ENCODE measurements at places on chromosomes 2 and 18.
A peak's percentile ranks its signal among the peaks of the same experiment; 100 is the strongest.

DNA sequence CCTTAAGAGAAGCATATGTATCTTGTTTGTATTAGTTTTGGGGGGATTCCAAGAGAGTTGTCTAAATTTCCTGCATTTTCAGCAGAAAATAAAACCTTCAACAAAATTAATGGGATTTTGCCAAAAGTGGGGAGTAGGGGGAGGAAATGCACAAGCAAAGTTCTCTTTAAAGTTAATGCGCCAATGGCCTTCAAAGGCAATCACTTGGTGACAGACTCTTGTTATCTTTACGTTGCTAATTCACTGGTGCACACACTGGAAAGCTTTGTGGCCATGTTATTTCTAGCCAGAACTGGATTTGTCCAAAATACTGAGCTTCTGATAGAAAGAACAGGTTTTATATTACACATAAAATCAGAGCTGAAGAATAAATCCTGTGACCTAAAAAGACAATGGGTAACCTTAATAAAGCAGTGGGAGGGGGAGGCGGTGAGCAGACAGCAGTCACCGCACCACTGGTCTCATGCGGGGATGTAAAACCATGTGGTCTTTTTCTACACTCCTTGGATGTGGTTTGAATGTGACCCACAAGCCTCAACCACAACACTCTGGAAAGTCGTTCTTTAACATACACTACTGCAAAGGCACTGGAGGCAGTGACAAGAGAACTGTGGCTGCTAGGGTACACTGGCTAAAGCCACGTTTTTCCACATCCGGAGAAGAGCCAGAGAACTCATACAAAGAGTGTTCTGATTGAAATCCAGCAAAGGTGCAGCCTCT is 176.9 kb upstream of the SMAD7 start:
- no peak for DNase-seq

- no peak for DNase-seq
Observed at GRCh38 chr2:95375532-95376150, 26.9 kb upstream of the FAHD2A start.

DNA sequence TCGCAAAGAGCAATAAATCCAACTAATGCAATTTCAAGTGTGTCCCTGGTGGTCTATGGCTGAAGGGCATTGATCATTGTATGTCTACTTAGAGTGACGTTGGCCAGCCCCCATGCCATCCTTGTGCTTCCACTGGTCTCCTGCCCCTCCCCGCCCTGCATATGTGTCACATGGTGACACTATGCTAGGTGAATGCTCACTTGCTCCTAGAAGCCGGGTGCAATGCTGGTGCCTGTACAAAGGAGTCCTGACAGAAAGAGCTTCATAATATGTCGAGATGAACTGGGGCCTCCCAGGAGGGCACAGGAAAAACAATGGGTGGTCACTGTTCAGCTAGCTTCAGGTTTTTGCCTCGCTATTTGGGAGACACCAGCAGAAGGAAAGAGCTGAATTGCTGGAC is 5.9 kb upstream of the TRABD2A start:
- no peak for DNase-seq

DNA sequence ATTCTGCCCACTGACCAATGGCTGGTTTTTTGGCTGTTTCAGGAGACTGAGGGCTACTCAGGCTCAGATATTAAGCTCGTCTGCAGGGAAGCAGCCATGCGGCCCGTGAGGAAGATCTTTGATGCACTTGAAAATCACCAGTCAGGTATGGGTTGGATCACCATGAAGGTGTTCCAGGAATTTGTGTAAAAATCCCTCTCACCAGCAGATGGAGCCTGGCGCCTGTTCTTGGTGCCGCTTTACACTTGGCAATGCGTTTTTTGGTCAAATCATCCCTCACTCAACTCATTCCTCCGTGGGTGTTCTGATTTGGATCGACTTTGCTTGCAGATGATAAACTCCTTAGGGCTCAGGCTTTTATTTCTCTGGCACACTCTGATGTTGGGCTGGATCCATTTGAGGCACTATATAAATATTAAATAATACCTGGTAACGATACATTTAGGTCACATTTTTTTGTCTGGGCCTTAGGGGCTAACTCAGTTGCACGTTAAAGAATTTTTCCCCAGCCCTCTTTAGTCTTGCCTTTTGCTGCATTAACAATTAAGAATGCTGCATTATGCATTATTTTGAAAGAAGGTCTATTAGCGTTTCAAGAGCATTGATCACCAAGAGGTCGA is 50.0 kb downstream of the HDHD2 start:
- peak; percentile 50 for DNase-seq

DNA sequence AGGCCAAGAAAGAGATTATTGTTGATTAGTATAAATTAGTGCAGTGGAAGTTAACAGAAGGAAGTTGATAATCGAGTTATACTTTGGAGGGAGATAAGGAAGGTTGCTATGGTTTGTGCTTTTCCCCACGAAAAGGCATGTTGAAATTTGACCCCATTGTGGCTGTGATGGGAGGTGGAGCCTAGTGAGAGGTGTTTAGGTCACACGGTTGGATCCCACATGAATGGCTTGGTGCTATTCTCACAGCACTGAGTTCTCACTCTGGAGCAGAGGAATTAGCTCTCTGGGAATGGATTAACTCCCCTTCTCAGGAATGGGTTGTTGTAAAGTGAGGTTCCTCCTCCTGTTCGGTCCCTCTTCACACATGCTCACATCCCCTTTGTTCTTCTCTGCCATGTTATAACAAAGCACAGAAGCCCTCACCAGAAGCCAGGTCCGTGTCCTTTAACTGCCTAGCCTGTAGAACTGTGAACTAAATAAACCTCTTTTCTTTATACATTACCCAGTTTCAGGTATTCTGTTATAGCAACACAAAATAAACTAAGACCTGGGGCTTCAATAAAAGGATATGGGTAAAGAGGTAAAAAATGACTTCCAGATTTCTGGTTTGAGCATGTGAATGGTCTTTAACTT is 21.9 kb downstream of the PIGN start:
- no peak for DNase-seq

DNA sequence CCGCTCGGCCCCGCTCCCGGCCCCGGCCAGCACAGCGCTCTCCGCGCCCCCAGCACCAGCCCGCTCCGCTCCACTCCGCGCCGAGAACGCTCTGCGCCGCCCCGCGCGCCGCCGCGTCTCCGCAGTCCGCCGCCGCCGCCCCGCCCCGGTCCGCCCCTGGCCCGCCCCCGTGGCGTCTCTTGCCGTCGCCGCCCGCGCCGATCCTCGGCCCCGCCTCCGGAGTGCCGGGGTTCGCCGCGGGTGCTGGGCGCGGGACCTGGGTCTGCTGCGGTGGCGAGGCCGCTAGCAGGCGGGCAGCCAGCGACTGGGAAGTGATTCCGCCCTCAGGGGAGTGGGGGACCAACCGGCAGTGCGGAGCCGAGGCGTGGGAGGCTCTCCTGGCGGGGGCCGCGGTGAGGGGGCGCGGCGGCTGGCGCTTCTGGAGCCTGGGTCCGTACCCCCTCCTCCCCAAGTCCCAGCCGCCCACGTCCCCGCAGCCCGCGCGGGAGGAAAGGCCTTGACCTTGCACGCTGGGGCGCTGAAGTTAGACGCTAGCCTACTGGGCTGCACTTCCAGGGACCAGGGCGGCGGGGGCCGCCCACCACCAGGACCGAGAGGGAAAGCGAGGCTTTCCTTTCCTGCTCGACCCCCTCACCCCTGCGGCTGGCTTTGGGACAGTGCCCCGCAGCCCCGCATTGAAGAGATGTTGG is at the start of gene HS6ST1:
Gene HS6ST1 (minus strand): TSS at position 93 of the 689 bp plus-strand sequence. CDS start 305 bp downstream, outside the sequence.
- peak; percentile 93 for DNase-seq

DNA sequence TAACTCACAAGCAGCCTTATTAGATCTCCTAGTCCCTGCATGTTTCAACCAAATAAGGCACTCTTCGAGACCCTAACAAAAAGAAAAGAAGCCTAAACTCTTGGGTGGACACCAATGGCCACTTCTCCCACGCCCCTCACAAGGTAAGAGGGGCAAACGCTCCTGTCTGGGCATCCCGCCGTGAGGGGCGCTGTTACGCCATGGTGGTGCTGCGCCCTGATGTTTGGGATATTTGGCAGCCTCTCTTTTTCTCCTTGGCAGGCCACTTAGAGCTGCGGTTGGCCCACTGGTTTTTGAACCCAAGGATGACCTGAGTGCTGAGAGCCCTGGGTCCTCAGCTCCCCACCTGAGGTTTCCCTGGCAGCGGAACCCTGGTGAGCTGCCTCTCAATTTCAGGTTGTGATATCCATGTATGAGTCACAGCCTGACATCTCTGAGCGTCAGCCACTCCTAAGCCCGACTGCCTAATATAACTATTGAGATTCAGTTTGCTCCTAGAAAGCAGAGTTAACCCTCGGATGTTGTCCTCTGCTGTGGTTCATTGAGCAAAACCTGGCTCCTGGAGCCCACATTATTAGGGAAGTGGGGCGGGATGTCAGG is 103.3 kb downstream of the COL6A3 start:
- no peak for DNase-seq

DNA sequence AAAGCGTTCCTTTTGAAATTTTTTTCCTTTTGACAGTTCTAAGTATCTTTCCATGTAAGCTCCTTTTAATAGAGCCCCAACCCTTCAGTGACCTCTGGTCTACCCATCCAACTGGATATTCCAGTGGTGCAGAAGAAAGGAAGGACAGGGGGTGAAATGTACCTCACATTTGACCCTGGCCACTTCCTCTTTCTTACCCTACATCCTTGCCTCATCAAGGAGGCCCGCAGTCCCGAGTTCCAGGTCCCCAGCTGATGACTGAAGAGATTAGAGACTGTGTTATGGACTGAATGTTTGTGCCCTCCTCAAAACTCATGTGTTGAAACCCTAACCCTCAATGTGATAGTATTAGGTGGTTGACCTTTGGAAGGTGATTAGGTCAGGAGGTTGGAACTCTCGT is 158.1 kb downstream of the RBM43 start:
- no peak for DNase-seq
